Testis (tissue), 5 donors: ENCODE measurements at places on chromosomes 3 and 15.
A peak's percentile ranks its signal among the peaks of the same experiment; 100 is the strongest.

DNA sequence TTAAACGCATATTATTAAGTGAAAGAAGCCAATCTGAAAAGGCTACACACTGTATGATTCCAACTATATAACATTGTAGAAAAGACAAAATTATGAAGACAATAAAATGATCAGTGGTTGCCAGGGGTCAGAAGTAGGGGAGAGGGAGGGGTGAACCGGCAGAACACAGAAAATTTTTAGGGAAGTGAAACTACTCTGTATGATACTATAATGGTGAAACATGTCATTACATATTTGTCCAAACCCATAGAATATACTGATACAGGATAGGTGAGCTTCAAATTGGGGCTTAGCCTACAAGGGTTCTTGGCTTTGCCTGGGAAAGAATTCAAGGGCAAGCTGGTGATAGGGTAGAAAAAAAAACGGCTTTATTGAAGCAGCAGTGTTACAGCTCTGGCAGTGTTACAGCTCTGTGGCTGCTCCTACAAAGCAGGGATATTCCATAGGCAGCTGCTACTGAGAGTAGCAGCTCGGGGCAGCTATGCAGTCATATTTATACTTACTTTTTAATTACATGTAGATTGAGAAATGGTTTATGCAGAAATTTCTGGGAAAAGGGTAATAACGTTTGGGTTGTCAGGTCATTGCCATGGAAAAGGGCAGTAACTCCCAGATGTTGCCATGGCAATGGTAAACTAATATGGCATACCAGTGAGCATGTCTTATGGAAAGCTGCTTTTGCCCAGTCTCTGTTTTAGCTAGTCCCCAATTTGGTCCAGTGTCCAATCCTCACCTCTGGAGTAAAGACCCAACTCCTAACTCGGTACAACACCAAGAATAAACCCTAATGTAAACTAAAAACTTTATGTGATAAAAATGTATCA is 125.1 kb upstream of the SLC25A36 start:
- no peak for DNase-seq

DNA sequence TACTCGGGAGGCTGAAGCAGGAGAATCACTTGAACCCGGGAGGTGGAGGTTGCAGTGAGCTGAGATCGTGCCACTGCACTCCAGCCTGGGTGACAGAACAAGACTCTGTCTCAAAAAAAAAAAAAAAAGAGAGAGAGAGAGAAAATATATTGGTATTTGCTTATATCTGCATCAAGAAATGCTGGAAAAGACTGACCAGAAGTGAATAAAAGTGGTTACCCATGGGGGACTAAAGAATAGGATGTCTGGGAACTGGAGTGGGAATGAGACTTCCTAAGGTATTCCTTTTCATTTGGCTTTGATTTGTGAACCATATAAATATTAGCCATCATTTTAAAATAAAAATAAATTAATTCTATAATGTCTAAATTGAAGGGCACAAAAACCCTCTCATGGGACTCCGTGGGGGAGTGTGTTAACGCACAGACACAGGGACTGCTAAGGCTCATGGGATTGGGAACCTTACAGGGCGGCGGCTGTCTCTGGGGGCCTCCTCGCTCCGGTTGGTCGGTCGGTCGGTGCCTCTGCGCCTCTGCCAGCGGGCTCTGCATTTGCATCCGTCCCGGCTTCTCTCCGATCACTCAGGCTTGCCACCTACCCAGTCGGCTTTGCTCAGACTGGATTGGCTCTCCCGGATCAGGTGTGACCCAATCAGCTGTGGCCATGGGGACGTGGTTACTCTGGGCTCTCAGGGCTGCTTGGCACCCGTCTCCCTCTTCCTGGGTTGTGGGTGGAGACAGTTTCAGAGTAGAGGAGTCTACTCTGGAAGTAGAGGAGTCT is 12.7 kb upstream of the TSPAN3 start:
- DNase-seq: peak; percentile 71

- DNase-seq: peak; percentile 28
Observed at GRCh38 chr15:82539691-82540054, 584 bp downstream of the RPS17 start.

DNA sequence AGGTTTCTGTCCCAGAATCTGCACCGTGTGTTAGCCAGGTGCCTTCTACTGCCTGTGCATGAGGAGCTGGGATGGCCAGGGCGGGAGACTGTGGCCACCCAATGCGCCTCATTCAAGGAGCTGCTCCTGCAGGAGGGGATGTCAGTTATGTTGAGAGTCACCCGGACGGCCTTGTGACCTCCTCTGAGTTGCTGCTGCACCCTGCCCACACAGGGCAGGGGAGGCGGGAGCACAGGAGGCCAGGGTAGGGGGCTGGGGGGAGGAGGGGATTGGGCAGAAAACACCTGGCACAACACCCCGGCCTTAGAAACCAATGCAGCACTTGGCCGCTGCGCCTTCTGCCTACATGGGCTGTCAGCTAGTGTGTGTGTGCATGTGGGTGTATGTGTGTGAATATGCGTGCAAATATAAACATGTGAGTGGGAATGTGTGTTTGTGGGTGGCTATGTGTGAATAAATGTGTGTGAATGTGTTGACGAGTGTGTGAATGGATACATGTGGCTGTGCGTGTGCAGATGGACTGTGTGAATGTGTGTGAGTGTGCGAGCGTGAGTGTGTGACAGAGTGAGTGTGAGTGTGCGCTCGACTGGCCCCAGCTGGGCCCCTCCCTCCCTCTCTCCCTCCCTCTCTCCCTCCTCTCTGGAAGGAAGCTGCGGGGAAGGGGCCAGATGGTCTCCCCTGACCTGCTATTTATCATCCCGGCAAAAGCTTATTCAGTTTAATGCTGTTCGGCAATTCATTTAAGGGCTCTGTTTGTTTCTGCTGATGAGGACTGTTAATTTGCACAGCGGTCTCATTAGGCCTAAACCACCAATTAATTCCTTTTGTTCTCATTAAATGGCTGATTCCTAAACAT is 106.9 kb downstream of the TLE3 start:
- DNase-seq: no peak

- no peak for DNase-seq
Observed at GRCh38 chr3:33597257-33597689, 120.8 kb downstream of the CLASP2 start.

- no peak for DNase-seq
Observed at GRCh38 chr3:175294793-175295192, 435.7 kb downstream of the NAALADL2 start.

GRCh38 chr3:111774622-111775021 is 84.4 kb upstream of the PHLDB2 start:
- DNase-seq: no peak

- peak; percentile 76 for DNase-seq
Observed at GRCh38 chr3:45167011-45167911, 21.1 kb upstream of the CDCP1 start.

DNA sequence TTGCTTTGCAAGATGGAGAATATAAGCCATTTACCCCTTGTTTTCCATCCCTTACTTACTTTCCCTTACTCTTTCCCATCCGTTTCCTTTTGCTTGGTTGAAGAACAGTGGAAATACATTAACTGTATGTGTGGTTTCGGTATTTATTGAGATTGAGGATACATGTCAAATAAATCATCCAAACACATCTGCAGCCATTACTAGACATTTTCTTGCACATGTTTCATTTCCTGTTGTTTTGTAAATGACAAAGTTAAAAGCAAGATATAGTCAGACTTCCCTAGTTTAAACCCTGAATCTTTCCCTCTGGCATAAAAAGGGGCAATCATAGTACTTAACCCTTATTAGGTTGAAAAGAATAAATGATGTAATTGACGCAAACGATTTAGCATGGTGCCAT is 82.1 kb upstream of the BCHE start:
- DNase-seq: no peak

GRCh38 chr3:67654099-67654843 is at the start of gene SUCLG2:
TSS of gene SUCLG2 (minus strand) at chr3:67654612. CDS start at chr3:67654586, 26 bp downstream.
- peak; percentile 93 for DNase-seq

DNA sequence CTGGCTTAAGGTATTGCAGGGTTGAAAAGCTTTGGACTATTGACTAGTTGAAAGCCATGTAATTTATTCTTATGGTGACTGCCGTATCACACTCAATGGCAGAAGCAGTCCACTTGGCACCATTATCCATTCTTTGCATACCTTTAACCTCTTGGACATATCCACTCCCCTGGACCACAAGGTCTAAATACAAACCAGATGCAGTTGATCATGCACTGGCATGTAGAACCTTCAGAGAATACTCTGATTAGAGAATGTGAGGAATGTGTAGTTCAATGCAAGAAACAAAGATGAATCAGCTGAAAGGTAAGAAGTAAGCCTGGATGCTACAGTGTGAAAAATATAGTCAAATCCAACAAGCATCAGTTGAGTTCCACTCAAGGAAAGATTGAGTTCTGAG is 93.1 kb downstream of the FRMD5 start:
- no peak for DNase-seq

GRCh38 chr15:38699633-38700230 is 135.1 kb upstream of the RASGRP1 start:
- peak; percentile 84 for DNase-seq

DNA sequence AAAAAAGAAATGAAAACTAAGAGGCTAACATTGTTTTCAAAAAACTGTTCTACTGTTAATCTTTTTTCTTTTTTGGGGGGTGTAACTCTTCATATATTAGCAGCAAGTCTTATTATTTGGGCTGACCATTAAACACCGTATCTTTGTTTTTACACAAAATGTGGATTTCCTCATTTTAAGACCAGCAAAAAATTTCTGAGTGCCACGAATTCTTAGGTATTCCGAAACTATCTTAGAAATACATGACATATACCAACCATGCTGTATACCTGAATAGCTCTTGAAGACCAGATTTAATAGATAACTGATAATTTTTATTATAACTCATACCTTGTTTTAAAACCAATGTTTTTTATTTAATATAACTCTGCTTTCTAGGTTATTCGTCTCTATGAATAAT is 620 bp upstream of the TTC23 start:
- no peak for DNase-seq

DNA sequence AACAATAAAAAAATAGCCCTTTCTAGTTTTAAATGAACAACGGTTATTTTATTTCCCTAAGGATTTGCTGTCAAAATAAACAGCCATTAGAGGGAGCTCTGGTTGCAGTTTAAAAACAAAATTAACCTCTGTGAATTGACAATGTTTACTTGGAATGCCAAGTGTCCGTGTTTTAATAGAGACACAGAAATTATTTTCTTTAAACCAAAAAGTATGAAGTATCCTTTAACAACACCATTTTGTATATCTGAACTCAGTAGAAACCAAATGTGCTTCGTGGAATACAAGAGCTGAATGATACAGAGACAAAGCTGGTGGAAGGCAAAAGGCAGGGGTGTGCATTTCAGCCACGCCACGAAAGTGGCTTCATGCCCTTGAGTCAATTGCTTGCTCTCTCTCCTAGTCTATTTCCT is 74.4 kb downstream of the MOBP start:
- no peak for DNase-seq

GRCh38 chr3:94615275-94616065 is 552.6 kb downstream of the NSUN3 start:
- no peak for DNase-seq

- no peak for DNase-seq
Observed at GRCh38 chr3:192367616-192368015, 359.7 kb downstream of the FGF12 start.
